Heart right ventricle (tissue), 16 donors: ENCODE measurements at places on chromosomes 16 and 17. TPM values are rescaled to one million over a fixed set of nuclear protein-coding genes. Genes with fewer than 3 reads are reported as not detected.

DNA sequence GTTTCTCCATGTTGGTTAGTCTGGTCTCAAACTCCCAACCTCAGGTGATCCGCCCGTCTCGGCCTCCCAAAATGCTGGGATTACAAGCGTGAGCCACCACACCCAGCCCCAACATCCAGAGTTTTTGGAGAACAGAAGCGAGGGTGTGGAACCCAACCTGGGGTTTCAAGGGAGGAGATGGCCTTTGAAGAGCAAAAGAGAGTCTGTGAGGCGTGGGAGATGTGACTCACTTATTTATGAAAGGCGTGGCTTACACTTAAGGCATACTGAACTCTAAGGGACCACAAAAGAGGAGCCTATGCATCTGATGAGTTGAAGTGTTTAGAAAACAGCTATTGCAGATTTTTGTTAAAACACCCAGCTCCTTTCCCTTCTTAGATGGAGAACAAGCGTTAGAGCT, 18.9 kb downstream of the ARSG start:
- no peak for DNase-seq

- no peak for DNase-seq
Observed at GRCh38 chr16:49276646-49277385, 4.8 kb downstream of the CBLN1 start.

DNA sequence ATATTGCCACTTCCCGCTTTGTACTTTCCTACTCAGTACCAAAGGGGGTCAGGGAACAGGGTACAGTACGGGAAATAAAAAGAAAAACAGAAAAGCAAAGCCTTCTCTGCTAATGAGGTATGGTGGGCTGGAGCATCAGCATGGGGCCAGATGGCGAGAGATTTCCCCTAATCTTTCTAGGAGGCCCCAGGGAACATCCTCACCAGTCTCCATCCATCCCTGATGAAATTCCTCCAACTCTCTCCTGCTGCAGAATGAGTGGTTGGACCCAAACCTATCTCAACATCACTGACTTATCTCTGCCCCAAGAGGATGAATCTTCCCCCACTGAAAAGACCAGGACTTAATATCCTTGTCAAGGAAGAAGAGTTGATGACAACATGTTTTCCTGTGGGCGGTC, 185.6 kb downstream of the C16orf78 start:
- no peak for DNase-seq

SEC14L1 gene
- 88.8 TPM for total RNA-seq

DNA sequence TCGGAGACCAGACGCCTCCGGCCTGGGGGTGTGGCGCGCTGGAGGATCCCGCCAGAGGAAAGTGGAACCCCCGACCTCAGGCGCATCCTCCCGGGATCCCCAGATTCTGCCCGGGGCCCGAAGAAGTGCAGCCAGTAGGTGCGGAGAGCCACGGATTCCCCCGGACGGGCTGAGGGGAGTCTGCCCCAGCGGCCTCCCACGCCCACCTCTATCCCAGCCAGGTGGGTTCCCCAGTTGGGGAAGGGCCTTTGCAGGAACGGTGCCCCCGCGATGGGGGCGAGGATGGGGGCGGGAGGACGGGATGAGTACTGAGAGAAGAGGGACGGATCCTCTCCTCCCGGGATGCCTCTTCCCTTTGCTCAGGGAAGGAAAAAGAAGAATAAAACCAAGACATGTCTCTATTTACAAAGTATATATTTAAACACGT, 5.1 kb downstream of the CBX8 start:
- DNase-seq = no peak

FOXL1 gene
- 1.00 TPM for total RNA-seq

DNA sequence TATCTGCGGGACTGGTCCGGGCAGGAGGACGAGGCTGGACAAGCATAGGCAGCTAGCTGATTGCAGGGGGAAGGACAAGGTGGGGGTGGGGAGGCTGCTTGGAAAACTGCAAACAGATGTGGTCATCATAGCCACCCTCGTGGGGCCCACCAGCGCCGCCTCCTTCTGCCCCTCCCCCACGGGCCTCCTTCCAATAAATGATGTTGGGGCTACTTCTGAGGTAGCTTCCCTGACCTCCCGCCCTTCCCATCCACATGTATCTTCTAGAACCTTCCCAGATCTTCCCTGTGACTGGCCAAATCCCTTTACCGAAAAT, 12.3 kb upstream of the CDC42EP4 start:
- DNase-seq = no peak

DNA sequence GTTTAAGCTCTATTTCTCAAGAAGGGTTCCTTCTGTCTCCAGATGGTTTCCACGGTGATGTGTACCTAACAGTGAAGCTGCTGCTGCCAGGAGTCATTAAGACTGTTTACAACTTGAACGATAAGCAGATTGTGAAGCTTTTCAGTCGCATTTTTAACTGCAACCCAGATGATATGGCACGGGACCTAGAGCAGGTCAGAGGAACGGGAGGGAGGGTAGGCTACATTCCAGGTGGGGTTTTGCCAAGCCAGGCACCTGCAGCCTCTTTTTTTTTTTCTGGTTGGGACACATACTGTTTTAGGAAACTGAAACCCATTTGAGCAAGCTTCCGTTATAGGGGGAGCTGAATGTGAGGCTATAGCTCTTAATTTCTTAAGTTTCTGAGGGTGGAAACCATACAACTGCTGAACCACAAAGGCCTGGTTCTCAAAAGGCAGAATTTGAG, 10.6 kb downstream of the LIG3 start:
- no peak for DNase-seq

GRCh38 chr17:47879028-47879585, 16.9 kb upstream of the SP2 start:
- no peak for DNase-seq

GRCh38 chr17:74433421-74434121, 1.7 kb downstream of the GPRC5C start:
- no peak for DNase-seq

KRTAP4-9 gene
- not detected for total RNA-seq

GRCh38 chr16:77611386-77611785, 110.9 kb upstream of the NUDT7 start:
- no peak for DNase-seq
